ENCODE measurements at places on chromosomes 7 and 10.

DNA sequence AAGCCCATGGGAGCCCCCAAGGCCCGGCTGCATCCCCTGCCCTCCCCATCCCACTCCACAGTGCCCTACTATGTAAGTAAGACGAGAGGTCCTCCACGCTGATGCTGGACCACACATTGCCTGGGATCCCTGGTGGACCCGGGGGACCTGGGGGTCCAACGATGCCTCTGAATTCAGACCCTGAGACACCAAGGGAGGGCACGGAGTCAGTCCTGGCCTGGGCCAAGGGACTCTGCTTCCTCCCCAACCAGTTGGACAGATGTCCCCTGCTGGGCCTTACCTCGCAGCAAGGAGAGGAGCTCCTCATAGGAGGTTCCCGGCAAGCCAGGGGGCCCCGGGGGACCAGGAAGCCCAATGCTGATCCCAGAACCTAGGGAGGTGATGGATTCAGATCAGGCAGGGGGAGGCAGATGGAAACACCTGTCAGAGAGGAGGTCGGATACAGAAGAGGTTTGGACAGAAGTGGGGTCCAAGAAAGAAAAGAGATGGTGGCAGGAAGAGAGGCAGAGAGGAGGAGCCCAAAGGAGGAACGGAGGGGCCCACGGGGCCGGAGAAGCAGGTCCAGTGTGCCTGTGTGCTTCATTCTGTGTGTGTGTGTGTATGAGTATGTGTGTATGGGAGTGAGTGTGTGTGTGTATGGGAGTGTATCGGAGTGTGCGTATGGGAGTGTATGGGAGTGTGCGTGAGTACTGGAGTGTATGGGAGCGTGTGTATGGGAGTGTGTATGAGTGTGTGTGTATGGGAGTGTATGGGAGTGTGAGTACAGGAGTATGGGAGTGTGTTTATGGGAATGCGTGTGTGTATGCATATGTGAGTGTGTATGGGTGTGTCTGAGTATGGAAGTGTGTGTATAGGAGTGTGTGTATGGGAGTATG lies 50.2 kb downstream of the COL17A1 start:
- no peak for DNase-seq

- no peak for DNase-seq
Observed at GRCh38 chr7:19519443-19520021, 189.3 kb downstream of the POLR1F start.

GRCh38 chr10:22693860-22694259 lies 20.5 kb downstream of the PIP4K2A start:
- no peak for DNase-seq

- no peak for DNase-seq
Observed at GRCh38 chr10:119319161-119319919, 112.0 kb downstream of the GRK5 start.

GRCh38 chr7:157329447-157329846 lies 7.4 kb upstream of the DNAJB6 start:
- DNase-seq, result no peak

- no peak for DNase-seq
Observed at GRCh38 chr10:31467791-31468535, 148.9 kb downstream of the ZEB1 start.

- DNase-seq, result no peak
Observed at GRCh38 chr7:92732316-92733036, 103.9 kb downstream of the CDK6 start.

DNA sequence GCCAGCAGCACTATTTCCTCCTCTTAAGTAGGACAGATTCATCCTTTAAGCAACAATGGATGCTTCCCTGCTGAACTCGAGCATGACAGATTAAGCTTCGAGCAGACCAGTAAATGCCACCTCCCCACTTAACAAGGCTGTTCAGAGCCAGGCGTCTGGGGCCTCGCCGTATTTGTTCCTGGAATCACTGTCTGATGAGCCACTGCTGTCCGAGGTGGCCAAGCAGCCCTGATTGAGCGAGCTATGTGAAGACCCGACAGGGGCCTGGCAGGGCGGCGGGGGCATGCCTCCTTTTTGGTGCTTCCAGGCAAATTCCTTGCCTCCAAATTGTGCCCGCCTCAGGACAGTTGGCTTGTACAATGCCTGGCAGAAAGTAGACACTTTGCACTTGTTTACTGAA lies 862.6 kb downstream of the NRG3 start:
- no peak for DNase-seq

- no peak for DNase-seq
Observed at GRCh38 chr7:129187681-129188371, 607 bp upstream of the SMO start.

DNA sequence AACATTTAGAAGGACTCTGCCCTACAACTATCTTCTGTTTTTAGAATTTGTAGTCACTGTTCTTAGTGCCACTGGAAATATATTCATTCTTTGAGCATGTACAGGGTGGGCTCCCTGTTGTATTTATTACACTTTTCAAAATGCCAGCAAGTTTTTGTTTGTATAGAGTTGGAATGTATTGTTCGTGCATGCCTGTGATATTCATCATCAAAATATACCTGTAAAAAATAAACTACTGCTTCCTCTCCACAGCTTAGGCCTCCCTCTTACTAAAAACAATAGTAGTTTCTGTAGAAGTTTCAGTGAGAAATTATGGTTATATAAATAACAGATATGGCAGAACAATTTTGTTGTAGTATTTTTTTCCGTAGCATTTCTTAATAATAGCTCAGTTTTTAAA lies 61.6 kb downstream of the NHLRC2 start:
- DNase-seq, result no peak

DNA sequence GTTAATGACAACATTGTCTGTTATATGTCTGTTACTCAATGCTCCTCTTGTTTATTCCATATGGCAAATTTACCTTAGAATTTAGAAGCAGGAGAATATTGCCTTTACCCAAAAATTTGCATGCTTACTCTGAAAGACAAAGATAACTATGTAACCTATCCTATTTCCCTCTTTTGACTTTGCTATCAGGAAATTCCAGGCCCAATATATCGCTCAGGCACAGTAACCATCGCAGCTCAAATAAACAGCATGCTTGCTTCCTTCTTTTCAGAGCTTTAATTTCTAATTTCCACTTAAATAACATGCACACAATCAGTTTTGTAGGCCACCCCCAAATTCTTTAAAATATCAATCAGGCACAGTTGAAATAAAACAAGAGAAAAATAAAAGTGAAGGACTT lies 57.8 kb downstream of the EBLN1 start:
- DNase-seq, result no peak

GRCh38 chr10:74650613-74651012 lies 175.8 kb upstream of the KAT6B start:
- DNase-seq, result no peak

GRCh38 chr7:100826514-100827329 lies 601 bp downstream of the EPHB4 start:
- DNase-seq, result no peak

DNA sequence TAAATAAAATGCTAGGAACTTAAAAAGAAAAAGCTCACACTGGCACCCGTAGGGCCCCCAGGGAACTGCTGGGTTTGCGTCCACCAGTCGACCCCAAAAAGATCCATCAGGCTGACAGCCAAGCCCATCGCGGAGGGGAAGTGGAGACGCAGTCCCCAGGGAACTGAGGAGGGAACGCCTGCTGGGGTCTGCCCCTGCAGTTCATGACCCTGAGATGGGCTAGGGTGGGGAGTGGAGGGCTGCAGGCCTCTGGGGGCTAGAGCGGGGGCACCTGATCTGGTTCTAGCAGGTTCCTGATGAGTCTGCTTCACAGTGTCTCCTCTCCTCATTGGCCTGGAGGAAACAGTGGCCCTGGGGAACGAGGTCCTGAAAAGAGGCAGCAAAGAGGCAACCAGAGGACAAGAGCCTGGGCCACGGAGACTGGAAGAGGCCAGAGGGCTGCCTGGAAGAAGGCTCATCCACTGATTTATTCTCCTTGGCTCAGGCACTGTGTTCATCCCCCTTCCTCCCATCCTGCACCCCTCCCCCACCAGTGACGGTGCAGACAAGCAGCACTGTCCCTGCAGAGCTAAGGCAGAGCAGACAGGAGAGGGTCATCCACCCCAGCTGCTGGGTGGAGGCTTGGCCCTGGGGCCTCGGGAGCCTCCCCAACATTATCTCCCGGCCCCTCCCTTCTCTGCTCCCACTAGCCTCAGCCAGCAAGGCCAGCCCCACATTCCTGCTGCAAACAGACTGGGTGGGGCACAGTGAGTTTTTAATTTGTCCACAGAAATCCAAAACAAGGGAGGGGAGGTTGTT lies 24.7 kb upstream of the HSPA12A start:
- no peak for DNase-seq

- DNase-seq, result no peak
Observed at GRCh38 chr10:62239994-62240393, 28.6 kb downstream of the RTKN2 start.

GRCh38 chr10:92678206-92678605 lies 11.5 kb upstream of the HHEX start:
- no peak for DNase-seq

GRCh38 chr10:79350407-79351154 lies 3.3 kb downstream of the PPIF start:
- DNase-seq, result no peak

GRCh38 chr7:106584914-106585759 lies 75.8 kb downstream of the CCDC71L start:
- no peak for DNase-seq

- DNase-seq, result no peak
Observed at GRCh38 chr7:94245500-94245899, 149.2 kb upstream of the COL1A2 start.

GRCh38 chr10:87844837-87845623 lies 18.3 kb downstream of the KLLN start:
- no peak for DNase-seq
